ENCODE measurements at places on chromosomes 12 and 14.

GRCh38 chr12:77102691-77103090 is 37.3 kb upstream of the E2F7 start:
- no peak for DNase-seq

- DNase-seq: no peak
Measured at GRCh38 chr14:104274806-104275205, 136.4 kb downstream of the KIF26A start.

GRCh38 chr14:62289471-62289870 is 527.3 kb downstream of the SNAPC1 start:
- no peak for DNase-seq

GRCh38 chr12:121849665-121850064 is 9.0 kb downstream of the HPD start:
- DNase-seq: no peak

GRCh38 chr12:49706351-49707127 is 666 bp downstream of the FMNL3 start:
- no peak for DNase-seq

DNA sequence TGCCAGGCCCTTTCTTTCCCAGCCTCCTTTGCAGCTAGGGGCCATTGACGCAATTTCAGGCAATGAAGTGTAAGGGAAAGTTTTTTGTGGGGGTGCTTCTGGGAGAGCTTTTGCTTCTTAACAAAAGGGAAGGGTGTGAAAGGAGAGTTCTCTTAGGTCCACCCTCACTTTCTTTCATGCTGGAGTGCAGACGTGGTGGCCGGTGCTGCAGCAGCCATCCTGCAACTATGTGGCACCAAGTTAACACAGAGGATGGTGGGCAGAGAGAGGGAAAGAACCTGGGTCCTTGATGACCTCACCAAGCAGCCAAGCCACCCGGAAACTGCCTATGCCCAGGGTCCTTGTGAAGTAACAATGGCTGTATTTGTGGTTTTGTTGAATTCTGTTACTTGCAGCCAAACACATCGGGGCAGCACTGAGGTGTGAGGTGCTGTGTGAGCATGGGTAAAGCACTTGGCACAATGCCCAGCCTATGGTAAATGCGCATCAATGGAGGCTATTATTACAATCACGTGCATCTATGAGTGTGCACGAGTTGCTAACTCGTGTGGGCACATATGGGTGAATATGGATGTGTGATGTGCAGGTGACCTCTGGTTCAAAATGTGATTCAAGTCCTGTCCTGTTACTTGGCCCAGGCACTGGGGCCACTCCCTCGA is 122.6 kb downstream of the CALM1 start:
- DNase-seq: no peak

DNA sequence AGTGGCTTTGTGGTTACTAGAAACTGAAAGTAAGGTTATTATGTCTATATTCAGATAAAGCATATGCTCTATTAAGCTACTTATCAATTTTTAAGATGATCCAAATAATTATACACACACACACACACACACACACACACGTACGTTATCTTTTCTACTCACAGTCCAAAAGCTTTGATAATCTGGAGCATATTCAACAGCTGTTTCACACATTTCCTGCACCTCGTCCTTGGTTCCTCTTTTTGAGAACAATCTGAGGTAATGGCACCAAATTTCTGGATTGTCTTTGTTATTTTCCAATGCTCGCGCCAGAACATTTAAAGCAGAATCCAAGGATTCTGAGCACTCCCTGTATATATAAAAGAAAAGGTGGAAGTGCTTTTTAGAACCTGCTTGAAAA is 37.5 kb downstream of the ZFC3H1 start:
- no peak for DNase-seq
